GM12865 (cell line): ENCODE measurements at places on chromosomes 3 and 15.

GRCh38 chr3:32420126-32421038 lies 28.7 kb downstream of the CMTM7 start:
- DNase-seq = peak; percentile 79

- no peak for DNase-seq
Observed at GRCh38 chr3:32440611-32441350, 49.1 kb downstream of the CMTM7 start.

DNA sequence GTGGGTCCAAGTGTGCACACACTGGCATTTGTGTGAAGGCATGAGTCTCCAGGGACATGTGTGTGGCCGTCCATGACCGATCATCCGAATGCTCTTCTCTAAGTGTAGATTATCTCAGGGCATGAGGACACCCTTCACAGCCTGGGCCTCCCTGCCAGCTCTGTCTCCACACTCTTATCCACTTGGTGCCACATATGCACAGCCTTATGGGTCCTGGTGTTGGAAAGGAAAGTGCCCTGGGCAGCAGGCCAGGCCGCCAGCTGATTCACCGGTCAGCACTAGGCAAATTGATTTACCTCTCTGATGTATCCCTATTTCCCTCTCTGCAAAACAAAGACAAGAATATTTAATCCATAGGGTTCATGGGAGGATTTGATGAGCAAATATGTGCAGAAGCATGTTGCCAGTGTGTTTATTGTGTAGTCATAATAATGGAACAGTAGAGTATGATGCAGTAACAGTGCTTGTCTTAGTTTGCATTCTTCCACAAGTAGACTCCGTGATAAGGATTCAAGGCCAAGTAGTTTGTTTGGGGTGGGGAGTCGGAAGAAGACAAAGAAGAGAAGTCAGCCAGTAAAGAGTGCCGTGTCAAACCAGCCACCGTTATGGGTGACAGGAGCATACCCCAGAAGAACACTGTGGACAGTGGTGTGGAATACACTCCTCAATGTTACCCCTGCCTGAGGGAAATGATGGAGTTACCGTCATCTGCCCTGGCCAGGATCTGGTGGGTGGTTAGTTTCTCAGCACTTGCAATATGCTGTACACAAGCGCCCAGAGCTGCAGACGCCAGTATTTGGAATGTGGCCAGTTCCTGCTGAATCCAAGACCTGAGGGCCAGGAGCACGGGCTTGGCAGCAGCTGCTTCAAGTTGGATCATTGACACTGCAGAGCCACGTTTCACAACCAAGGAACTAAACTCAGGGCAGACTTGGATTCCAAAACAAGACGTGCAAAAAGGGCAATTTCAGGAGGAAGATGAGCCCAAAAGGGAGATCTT lies 85.1 kb downstream of the MTHFS start:
- DNase-seq = no peak

DNA sequence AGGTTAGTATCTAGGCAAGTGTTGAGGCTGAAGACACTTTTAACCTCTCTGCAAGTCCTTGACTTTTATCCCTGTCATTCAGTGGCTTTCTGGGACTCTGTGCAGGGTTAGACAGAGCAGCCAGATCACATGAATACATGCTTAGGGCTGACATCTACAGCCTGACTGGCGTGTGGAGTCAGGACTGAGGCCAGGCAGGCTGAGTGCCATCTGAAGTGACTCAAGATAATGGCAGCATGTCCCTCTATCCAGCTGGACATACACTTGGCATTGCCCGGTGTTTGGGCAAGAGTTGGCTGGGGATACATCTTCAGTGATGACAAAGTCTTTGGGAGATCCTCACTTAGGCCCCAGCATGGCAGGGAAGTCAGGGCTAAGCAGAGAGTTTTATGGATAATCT lies 22.4 kb downstream of the DUOX2 start:
- DNase-seq = no peak

GRCh38 chr15:84863565-84864443 lies 20.7 kb upstream of the SLC28A1 start:
- DNase-seq = no peak

DNA sequence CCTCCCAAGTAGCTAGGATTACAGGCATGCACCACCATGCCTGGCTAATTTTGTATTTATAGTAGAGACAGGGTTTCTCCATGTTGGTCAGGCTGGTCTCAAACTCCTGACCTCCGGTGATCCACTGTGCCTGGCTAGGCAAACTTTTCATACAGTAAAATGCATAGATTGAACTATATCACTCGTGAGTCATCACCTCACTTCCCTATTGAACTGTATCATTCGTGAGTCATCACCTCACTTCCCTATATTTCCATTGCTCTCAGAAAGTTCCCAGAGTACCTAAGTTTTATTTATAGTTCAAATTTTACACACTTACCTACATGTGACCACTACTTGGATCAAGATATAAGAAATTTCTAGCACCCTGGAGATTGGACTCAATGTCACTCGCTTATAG lies 73.6 kb upstream of the ACAD9 start:
- DNase-seq = no peak

DNA sequence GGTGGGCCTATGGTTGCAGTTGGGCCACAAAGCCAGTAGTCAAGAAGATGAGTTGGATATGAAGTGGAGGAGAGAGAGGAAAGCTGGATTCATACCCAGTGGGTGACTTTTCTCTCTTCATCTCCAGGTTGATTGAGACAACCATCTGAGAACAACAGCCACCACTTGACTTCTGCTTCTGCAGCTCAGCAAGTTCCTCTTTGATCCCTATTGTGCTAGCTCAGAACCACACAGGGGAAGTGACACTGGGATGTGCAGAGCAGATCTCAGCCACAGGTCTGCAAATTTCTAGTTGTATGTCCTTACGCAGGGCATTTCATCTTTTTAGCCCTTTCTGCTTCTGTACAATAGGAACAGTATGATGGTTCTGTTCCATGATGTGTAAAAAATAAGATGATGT lies 459.2 kb upstream of the ARRDC4 start:
- DNase-seq = no peak

GRCh38 chr3:188520466-188520865 lies 366.5 kb downstream of the LPP start:
- DNase-seq = no peak

- DNase-seq = no peak
Observed at GRCh38 chr3:75110741-75111140, 496.3 kb upstream of the CNTN3 start.

- no peak for DNase-seq
Observed at GRCh38 chr3:183349421-183350157, 78.8 kb downstream of the MCF2L2 start.

GRCh38 chr15:63458026-63458425 lies 46.4 kb upstream of the USP3 start:
- DNase-seq = no peak

GRCh38 chr3:56862352-56863062 lies 60.8 kb upstream of the ARHGEF3 start:
- peak; percentile 5 for DNase-seq

DNA sequence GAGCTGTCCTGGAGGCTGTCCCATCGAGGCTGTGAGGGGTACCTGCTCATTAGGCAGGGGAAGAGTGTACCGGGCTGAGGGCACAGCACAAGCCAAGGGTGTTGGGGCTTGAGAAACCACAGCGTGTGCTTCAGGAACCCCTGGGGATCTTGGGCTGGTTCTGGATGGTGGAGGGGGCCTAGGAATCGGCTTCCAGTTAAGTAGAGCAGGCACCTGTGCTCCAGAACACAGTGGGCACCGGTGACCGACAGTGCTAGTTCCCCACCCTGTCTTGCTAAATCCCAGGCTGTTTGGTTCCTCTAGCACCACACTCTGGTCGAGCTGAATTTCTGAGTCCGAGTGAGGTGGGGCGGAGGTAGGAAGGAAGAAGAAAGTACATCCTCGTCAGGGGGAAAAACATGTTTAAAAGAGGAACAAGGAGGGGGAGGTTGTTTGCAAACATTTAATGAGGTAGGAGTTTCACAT lies 29.1 kb downstream of the SLC6A6 start:
- peak; percentile 85 for DNase-seq

DNA sequence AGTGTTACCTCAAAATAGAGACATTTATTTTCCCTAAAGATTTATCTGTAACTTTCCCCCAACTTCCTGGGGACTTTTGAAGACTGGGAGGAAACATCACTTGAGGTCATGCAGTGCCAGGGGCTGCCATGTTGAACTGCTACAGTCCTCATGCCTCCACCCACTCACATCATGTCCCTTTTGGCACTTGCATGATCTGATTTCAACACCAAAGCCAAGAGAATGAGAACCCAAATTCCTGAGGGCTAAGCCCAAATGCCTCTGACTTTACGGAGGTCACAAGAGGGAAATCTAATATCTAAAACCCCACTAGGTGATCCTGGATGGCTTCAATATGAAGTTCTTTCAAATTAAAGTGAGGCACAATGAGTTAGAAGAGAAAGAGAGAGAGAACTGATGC lies 213.1 kb downstream of the NTRK3 start:
- no peak for DNase-seq

DNA sequence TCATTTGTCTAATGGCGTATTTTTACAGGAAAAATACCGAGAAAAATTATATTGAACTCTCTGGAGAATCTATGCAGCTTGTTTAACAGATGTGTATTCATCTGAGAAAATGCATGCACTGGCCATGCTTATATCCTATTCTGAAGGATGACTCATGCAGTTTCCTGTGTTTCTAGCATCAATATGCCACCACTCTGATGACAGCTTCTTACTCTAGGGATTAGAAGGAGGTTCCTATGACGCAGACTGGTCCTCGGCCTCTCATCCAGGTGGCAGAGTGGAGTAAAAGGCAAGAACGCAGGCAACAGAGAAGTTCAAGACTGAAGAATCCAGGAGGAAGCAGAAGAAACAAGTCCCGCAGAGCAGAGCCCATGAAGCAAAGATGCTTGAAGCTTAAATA lies 910.0 kb upstream of the ROBO1 start:
- DNase-seq = no peak

GRCh38 chr3:12327021-12327420 lies 38.2 kb downstream of the PPARG start:
- no peak for DNase-seq

DNA sequence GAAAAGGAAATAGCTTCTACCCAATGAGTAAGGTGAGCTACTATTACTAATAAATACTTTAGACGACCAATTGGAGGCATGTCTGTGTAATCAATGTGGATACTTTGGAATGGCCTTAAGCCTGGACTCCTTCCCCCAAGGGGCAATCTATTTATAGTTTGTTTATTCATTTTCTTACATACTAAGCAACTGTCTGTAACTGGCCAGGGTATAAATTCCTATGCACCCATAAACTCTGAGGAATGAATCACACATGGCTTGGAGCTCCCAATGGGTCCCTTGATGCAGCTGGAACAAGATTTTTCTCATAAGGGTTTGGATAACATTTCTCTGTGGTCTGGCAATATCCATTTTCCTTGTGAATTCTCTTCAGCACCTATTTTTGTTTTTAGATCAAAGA lies 506.8 kb downstream of the EDEM1 start:
- DNase-seq = no peak

GRCh38 chr3:59978979-59979378 lies 929.2 kb upstream of the CFAP20DC start:
- DNase-seq = peak; percentile 77

DNA sequence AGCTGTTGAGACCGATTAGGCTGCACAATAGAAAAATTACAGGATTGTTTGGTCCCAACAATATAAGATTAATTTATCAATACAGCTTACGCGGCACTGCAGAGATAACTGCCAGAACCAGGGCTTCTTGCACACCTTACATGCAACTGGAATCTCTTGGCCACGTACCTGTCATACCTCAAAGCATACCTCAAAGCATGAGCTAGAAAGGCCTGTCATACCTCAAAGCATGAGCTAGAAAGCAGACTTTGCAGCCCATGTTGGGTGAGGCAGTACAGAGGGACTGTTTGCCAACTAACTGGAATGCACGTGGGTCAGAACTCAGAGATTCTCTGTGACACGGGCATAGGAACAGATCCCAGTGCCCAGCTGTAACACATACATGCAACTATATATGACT lies 34.7 kb downstream of the NTRK3 start:
- no peak for DNase-seq

- DNase-seq = no peak
Observed at GRCh38 chr3:188108703-188109412, 45.1 kb upstream of the LPP start.

DNA sequence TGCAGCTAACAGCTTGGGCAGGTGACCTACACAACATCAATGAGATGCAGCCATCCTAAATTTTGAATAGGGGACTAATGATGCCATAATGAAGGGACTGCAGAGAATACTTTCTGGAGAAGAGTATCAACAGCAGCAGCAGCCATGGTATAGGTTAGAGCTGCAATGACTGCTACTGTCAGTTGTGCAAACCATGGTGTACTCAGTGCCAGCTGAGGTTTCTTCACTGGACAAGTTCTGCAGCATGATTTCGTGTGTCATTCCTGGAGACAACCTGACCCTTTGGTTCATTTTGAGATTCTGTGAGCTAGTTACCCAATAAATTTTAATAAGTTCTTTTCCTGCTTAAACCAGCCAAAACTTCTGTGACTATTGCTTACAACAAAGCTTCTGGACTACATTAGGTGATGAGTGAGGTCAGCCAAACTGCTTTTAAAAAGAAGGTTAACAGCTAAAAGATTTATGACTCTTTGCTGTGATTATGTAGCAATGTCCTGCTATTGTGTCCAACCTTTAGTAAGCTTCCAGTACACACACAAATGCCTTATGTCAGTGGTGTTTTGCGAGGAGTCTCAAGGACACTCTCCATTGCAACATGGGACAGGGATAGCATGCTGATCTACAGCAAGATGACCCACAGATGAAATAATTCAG lies 4.8 kb upstream of the DAZL start:
- DNase-seq = no peak

DNA sequence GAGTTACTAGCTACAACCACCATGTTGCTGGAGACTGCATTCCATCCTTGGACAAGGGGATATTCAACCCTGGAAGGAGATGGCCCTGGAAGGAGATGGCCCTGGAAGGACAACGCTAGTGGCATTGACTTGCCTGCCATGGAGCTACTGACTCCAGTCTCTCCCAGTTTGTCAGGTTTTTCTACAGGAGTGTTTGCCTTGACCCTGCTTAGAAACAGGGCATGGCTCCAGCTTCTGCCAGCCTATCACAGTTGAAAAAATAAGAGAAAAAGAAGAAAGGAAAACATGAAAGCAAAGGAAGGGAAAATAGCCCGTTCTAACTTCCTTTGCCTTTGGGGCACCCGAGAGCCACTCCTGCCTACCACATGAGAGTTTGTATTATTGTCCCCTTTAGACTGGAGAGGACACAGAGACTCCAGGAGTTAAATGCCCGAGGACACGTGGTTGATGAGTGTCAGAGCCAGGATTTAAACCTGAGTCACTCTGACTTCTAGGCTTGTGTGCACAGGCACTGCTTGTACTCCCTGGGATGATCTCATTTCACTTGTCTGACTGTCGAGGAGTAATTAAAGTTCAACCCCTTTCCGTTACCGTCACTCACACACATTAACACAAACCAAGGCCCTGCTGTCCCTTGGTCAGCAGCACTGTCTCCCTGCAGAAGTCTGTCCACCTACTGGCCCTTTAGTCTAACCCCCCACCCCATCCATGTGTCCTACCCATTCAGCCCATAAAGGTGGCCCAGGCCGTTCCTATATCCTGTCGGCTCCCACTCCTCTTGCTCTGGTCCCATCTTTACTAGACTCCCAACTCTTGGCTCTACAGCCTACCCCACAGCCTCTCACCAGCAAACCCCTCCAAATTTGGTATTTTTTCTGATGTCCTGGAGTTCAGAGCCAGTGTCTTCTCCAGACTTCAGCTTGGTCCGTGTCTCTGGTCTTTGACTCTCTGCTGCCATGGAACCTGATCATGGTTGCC lies 46.1 kb downstream of the C2CD4A start:
- no peak for DNase-seq

- DNase-seq = peak; percentile 83
Observed at GRCh38 chr15:31197497-31198414, 96.2 kb upstream of the TRPM1 start.
